ENCODE measurements at places on chromosomes 5 and 9.

DNA sequence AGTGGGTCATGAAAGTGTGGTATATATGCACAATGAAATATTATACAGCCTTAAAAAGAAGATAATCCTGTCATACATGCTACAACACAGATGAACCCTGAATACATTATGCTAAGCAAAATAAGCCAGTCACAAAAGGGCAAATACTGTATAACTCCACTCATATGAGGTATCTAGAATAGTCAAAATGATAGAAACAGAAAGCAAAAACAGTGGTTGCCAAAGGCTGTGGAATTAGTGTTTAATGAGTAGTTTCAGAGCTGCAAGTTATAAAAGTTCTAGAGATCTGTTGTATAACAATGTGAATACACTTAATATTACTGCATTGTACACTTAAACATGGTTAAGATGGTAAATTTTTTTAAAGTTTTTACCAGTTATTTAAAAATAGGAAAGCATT lies 135.0 kb downstream of the OXCT1 start:
- DNase-seq = no peak

DNA sequence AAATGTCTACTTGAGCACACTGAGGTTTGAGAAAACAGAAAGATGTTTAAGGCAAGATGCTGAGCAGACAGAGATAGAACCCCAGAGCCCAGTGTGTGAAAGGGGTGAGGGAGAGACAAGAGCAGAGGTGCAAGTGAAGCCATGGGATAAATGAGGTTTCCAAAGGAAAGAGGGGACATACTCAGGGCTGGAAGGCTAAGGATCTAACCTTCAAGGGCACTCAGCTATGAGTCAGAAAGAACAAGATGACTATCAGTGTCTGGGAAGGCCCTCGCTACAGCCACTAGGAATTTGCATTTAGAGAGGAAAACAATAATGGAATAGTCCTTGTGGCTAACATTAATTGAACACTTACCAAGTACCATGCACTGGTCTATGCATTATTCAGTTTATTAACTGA lies 113.7 kb downstream of the HTR4 start:
- no peak for DNase-seq

DNA sequence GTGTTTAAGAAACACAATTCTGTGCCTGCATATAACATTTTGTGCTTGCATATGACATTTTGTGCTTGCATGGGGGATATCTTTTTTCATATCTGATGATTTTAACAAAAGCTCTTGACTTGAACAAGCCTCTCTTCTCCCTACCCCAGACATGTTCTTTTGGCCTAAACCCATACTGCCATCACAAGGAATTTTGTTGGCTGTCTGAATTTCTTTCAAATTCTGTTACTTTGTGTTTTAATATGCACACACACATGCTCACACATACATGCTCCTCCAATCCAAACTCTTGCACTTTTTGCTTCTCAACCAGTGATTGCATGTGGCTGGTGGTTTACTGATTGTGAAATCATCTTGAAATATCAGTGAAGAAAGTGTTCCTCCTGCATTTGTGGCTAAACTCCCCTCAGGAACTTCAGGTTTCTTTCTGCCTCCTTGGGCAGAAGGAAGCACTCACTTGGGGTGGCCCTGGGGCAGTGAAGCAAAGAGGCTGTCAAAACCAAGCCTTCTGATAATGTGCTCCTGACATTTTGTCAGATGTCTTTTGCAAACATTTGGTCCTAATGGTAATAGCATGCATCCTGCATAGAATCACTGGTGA lies 377.2 kb upstream of the KLF4 start:
- DNase-seq = no peak

DNA sequence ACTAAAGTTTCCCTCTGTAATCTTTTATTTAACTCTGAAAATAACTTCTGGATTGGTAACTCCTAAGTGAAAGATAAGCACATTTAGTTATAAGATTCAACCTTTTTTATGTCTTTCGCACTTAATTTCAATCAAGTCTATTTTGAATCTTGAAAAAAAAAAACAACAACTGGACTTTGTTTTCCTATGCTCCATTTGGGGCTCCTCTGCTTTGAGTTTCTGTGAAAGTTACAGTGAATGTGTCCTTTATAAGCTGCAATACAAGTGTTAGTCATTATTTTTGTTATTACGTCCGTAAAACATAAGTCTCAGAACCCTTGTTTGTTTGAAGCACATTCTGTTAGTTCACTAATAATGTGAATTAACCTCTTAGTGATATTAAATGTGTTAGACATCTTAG lies 276.8 kb downstream of the ADAMTS6 start:
- DNase-seq = no peak

- DNase-seq = peak; percentile 11
These were observed 752 bp downstream of the TSTD2 start for GRCh38 chr9:97632248-97632984.

- DNase-seq = no peak
These were observed 77.0 kb upstream of the DAP start for GRCh38 chr5:10838038-10838437.

GRCh38 chr5:43097701-43098449 lies 22.8 kb upstream of the ZNF131 start:
- no peak for DNase-seq

- DNase-seq = no peak
These were observed 274.2 kb upstream of the DAB2 start for GRCh38 chr5:39698838-39699560.

DNA sequence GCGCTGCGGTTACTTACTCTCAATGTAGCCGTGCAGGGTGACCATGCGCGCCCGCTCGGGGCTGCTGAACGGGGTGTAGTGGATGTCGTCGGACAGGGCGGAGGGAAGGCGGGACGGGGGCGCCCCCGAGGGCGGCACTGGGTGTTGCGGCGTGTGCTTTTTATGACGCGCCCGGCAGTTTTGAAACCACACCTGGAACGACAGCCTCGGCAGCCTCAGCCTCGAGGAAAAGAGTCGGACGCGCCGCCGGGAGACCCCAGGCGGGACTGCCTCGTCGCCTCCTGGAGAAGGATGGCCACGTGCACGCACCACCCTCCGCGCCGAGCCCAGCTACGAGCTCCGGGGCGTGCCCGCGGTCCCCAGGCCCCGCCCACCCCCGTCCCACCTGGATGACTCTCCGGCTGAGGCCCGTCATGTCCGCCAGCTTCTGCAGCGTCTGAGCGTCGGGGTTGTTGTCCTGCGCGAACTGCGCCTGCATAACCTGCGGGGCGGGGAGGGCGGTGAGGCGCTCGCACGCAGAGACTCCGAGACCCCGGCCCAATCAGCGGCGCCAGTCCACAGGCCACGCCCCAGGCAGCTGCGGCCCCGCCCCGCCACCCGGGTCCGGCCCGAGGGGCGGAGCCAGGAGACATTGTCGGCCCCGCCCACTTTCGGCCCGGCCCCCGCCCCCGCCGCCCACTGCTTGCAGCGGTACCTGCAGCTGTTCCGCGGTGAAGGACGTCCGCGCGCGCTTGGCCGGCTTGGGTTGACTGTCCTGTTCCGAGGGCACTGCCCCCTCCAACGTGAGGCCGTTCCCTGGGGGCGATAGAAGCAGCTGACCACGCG lies 15.0 kb downstream of the LHX6 start:
- DNase-seq = peak; percentile 4

DNA sequence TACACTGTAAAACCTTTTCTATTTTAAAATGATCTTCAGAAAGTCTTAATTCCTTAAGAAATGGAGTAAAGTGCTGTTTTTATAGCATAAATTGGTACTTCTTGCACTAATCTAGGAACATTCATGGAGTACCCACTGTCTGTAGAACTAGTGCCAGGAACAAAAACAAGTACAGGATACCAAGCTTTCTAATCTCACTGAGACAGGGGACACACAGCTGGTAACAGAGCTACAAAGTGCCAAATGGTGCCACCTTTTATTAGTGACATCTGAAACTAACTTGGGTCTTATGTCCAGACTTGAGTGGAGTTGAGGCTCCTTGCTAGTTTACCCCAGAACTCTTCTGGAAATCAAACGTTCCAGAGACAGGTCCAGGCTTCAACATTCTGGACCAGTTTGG lies 57.9 kb downstream of the RNF130 start:
- no peak for DNase-seq

DNA sequence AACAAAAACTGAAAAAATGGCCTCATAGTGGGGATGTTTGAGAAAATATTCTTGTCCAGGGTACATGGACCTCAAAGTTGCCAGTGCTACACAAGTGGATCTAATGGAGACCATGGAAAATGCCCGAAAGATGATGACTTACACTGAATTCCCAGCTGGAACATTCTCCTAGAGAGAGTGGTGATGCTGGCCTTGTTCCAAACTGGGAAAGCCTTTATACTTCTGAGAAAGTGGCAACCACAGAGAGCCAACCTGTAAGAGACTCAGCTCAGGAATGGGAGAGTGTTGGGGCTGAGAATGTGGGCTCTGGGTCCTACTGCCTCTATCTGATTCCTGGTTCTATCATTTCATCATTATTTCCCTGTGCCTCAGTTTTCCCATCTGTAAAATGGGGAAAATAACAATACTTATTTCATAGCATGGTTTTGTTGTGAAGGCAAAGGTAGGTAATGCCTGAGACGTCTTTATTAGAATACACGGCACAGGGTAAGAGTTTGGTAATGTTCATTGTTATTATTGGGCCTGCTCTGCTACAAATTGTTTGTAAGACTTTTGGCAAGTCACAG lies 229.0 kb upstream of the PANK3 start:
- no peak for DNase-seq

- no peak for DNase-seq
These were observed 117.9 kb downstream of the INSYN2B start for GRCh38 chr5:169862391-169862811.

- DNase-seq = peak; percentile 3
These were observed 73.8 kb upstream of the ITGA2 start for GRCh38 chr5:52915176-52915875.

GRCh38 chr9:22405869-22406659 lies 40.6 kb upstream of the DMRTA1 start:
- no peak for DNase-seq
